ENCODE measurements at places on chromosomes 3 and 15. TPM values are rescaled to one million over a fixed set of nuclear protein-coding genes. Genes with fewer than 3 reads are reported as not detected.

GRCh38 chr15:66131200-66131599, 122.3 kb downstream of the MEGF11 start:
- no peak for DNase-seq

DNA sequence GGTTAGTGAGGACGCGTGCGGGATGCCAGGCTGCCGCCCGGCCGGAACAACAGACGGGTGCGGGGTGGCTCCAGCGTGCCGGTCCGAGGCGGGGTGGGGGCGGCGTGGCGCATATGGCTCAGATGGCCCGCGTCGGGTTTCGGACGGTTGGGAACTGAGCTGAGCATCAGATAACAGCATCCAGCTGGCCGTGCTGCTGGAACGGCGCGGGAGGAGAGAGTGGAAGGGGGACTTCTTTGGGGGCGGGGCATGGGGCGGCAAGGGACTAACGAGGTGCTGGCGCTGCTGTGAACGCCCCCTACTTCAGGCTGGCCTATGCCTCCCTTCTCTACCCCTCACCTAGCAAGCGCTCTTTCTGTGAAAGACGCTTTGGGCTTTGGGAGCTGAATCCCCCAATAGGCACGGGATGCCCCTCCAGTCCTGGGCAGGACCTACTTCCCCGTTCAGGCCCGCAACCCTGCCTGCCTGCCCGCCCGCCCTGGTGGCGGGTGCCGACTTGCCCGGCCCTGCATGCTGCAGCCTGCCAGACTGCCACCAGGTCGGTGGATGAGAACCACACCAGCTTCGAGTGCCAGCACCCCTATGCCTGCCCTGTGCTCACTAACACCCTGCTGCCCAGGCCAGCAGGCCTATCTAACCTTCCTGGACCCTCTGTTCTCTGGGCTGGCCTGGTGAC, 542 bp downstream of the INKA1 start:
- DNase-seq, result peak; percentile 62

- DNase-seq, result peak; percentile 91
Observed at GRCh38 chr3:194141415-194142155, 5.6 kb downstream of the HES1 start.

DNA sequence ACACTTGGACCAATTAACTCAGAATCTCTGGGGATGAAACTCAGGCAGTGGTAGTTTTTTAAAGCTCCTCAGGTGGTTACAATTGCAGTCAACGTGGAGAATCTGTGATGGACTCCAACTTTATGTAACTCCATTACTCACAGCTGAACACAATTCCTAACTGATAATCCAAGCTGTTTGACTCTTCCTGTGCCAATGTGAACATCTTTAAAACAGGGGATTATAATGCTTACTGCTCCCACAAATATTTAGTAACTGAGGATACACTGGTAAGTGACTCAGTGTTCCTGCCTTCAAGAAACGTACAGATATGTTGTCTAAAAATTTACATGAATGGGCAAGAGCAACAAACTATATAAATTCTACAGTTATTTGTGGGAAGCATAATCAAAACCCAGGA, 85.6 kb downstream of the OSBPL10 start:
- no peak for DNase-seq

DNA sequence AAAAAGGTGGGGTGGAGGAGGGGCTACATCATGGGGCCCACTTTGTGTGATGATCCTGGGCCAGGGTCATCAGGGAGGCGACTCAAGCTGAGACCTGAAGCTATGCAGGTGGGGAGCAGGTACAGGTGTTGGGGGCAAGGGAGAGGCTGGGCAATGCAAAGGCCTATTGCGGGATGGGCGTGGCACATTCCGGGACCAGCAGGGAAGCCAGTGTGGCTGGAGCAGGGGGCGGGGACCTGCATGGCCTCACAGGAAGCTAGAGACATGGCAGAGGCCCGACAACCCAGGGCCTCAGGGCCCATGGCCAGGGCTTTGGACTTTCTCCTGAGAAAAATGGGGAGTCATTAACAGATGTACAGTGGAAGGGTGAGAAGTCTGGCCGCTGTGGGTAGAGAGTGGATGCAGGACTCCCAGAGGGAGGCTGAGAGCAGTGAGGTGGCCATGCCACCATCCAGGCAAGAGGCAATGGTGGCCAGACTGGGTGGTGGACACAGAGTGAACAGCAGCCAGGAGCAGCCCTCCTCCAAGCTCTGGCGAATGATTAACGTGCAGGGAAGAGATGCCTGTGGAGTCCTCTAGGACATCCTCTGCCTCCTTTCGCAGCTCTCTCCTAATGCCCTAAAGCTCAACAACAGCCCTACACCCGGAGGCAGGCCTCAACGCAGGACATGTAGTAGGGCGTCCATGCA, 122.6 kb upstream of the ATP2B2 start:
- no peak for DNase-seq

Gene PARL
- total RNA-seq, result 34.1 TPM

Gene IDH3A
- 188 TPM for total RNA-seq

Gene GOLGA6D
- total RNA-seq, result not detected
